ENCODE measurements at places on chromosomes 11 and 22.

GRCh38 chr11:113240790-113241635, 73.4 kb upstream of the TTC12 start:
- no peak for DNase-seq

DNA sequence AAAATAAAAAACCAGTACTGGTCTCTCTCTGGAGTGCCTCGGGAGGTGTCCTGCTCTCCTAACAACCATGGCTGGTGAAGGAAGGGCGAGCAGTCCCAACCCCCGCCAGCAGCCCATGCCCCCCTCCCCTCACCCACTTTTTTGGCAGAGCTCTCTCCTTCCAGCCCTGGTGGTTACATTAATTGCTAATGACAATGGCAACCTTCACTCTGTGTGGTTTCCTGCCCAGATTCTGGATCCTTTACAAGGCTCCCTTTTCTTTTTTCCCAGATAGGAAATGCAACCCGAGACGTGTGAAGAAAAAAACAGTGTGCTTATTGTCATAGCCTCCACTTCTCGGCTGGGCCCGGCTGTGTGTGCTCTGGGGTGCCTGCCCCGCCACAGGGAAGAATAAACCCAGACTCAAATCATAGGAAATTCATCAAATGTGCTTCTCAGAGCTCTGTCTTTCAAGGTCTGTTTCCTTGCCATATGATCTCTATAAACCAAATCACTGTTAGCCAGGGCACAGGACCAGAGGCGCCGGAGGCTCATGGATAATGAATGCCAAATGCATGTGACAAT, 513.0 kb downstream of the SOX6 start:
- no peak for DNase-seq

GRCh38 chr11:19393941-19394340, 153.2 kb upstream of the E2F8 start:
- DNase-seq = no peak

DNA sequence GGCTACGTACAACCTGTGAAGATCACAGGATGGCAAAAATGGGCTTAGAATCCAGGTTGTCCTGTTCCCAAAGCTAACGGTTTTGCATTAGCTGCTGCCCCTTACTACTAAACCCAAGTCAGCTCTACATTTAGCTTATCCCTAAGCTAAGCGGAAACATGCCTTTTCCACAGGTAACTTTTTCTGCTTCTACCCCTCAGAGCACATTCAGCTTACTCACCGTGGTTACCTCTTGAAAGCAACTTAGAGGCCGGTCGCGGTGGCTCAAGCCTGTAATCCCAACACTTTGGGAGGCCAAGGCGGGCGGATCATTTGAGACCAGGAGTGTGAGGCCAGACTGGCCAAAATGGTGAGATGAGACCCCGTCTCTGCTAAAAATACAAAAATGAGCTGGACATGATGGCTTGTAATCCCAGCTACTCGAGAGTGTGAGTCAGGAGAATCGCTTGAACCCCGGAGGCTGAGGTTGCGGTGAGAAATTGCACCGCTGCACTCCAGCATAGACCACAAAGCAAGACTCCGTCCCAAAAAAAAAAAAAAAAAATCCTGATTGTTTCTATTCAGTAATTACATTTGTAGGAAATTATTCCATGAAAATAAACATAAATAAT, 790 bp upstream of the TMEM41B start:
- DNase-seq = no peak

Data from stimulated activated CD4-positive, alpha-beta T cell treated with anti-CD3 and anti-CD28 coated beads, Interleukin-1b, Interleukin-23, amount 100 ng/mL, for 1 hour (primary cell).